ENCODE measurements at places on chromosomes 7 and 10.

DNA sequence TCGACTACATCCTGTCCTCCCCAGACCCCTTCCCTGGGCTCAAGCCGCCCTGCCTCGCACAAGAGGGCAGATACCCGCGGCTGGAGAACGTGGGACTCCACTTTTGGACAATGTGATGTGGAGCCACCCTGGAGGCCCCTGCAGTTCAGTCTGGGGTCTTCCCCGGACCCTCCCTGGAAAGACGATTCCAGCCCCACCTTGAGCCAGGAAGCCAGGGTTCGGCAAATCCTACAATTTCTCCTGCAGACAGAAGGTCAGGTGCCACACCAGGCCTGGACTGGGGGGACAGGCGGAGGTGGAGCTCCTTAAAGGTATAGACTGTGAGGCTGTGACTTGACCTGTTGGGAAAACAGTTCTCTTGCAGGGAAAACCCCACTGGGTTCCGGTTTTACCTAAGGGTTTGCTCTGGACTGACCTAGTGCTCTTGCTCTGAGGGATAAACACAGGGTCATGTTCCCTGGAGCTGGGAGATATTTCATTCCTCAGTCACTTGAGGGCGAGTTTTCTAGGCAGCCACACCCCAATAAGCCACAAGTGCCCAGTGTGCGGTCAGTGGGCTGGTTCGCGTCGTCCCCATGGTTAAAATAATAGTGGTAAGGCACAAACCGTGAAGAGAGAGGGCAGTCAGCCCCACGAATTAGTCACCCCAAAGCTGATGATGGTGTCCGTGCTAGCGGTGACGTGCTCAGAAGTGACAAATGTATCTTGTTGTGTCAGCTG is 1.6 kb downstream of the FOXL3 start:
- DNase-seq: no peak

GRCh38 chr7:102077081-102077480 is 209.6 kb upstream of the SH2B2 start:
- no peak for DNase-seq

GRCh38 chr10:38016354-38016753 is 5.9 kb downstream of the ZNF33A start:
- no peak for DNase-seq

DNA sequence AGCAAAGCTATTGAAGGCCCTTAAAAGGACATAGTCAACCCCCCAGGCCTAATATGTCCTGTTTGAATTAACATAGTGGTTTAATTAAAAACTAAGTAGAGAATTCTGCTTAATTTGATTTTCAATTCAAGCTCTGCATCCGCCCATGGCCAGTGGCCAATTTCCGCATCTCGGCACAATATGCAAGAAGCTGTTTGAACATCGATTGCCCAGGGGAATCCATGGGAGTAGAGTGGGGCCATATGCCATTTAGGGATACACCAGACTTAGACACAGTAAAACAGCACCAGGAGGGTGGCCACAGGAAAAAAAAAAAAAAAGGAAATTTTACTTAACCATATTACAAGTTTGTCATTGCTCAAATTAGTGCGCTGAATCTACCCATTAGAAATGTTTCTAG is 100.4 kb downstream of the LMBR1 start:
- DNase-seq: no peak

DNA sequence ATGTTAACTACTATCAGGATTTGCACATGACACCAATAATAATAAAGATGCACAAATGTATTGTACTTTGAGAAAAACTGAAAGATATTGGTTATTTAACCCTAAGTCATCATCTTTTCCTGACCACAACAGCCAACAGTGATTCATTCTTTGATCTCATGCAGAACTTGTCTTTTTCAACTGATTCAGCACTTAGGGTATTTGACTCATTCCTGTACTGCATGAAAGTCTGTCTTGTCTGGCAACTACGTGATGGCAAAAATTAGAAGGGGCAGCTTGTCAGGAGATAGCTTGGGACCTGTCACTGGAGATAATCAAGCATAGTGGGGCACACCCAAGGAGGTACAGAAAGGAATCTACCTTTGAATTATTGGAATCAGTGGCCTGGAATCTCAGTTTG is 77.8 kb upstream of the LRRC17 start:
- no peak for DNase-seq

DNA sequence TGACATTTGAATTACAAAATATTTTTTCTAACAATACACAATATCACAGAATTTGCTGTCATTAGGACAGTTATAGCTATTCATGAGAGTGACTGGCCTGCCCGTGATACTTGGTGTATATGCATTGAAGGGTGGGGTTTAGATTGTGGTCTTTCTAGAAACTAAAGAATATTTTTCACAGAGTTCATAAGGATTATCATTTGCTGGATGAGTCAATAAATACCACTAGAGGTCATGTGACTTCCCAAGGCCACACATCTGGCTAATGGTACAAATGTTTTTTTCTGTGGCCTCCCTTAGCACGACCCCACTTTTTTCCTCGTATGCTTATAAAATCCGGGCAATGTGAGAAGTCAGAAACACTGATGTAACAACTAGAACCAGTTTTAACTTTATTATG is 5.2 kb downstream of the OPTN start:
- no peak for DNase-seq
